ENCODE measurements at places on chromosomes 16 and 17.

DNA sequence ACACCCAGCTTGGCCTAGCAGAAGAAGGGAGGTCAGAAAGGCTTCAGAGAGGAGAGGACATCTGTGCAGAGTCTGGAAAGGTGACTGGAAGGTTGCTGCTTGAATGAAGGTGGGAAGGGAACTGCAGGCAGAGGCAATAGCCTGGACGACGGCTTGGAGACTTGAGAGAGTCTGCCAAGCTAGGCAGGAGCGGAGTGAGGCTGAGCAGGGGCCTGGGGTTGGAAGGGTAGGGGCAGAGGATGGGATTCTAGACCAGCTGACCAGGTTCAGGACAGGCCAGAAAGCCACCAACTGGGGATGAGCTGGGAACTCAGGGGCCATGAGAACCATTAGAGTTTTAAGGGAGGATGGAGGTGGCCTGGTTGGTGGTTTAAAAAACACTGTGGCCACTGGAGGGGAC, 339 bp upstream of the SGCA start:
- no peak for DNase-seq

GRCh38 chr16:6153901-6154300, 1056.3 kb upstream of the EEF2KMT start:
- DNase-seq, result no peak

- no peak for DNase-seq
Measured at GRCh38 chr17:10063730-10064241, 134.6 kb downstream of the GAS7 start.

DNA sequence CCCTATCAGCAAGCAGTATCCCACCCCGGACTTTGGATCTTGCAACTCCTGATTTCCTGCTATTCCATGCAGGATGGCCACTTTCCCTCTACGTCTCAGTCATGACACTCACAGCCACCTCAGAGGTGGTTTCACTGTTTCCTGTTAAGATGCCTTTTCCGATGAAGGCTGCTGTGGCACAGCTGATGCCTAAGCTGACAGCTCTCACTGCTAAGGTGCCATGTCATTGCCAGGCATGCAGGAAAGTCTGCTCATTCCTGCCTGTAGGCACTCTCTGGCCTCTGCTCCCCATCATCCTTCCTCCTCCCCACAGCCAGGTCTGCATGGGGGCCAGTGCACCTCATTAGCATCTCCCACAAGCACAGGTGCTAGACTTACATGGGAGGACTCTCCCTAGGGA, 173.0 kb downstream of the CBLN1 start:
- DNase-seq, result no peak

- no peak for DNase-seq
Measured at GRCh38 chr16:67269766-67270165, 9.6 kb upstream of the PLEKHG4 start.

GRCh38 chr16:11063448-11064201, 119.3 kb downstream of the CLEC16A start:
- no peak for DNase-seq

DNA sequence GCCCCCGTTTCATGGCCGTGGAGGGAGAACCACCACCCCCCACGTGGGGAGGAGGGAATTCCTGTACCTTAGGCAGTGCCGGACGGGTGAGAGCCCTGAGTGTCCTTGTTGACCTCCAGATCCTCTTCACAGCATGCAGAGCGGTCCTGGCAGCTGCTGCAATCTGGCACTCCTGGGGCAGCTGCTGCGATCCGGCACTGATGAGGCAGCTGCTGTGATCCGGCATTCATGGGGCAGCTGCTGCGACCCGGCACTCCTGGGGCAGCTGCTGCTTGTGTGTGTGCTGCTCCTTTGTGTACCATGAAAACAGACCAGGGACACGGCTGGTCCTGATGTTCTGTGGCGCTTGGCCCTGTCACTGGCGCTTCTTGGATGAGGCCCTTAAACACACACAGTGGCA, 12.8 kb downstream of the ZNF778 start:
- no peak for DNase-seq

All from stimulated activated CD4-positive, alpha-beta T cell treated with anti-CD3 and anti-CD28 coated beads, Interleukin-2, amount 100 ng/mL, for 24 hours (primary cell).